ENCODE measurements at places on chromosomes 13 and 19.

- no peak for DNase-seq
Measured at GRCh38 chr19:47615714-47616113, 6.8 kb downstream of the BICRA start.

- DNase-seq: no peak
Measured at GRCh38 chr19:3186160-3186688, 494 bp downstream of the NCLN start.

- no peak for DNase-seq
Measured at GRCh38 chr19:4134351-4134750, 10.4 kb upstream of the MAP2K2 start.

- peak; percentile 21 for DNase-seq
Measured at GRCh38 chr13:67230404-67231288, 510 bp upstream of the PCDH9 start.

- no peak for DNase-seq
Measured at GRCh38 chr13:102191951-102192502, 209.8 kb downstream of the FGF14 start.

- DNase-seq: no peak
Measured at GRCh38 chr19:53555352-53555751, 17.4 kb downstream of the ZNF331 start.

DNA sequence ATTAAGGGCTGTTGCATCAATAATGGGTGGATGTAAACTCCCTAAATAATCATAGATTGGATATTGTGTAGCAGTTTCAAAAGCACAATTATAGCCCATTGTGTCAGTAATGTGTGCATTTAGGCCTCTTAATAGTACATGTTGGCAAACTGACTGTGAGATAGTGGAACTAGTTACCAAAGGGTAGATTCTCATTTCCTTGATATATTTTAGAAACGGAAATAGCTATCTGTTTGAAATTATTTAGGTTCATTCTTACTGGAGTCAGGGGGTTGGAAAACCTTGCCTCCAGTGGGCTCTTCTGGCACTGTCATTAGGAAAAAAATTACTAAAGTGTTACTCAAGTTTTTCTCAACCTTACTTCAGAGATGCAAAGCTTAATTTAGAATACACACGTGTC is 1074.9 kb downstream of the PCDH17 start:
- no peak for DNase-seq

DNA sequence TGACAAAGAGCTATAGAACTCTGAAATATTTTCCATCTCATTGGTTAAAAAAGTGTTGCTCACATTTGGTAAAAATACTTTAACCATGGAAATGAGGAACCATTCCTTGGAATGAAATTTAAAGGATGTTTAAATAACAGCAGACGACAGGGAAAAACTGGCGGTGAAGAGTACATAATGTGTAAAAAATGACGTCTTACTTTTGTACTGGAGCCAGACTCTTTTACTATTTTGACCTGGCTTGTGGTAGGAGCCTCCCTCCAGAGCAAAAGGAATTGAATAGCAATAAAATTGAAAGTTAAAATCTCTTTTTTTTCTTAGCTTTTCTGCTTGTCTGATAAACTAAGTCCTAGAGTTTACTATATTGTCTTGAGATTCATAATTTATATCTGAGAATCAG is 426.2 kb upstream of the KLHL1 start:
- no peak for DNase-seq

- no peak for DNase-seq
Measured at GRCh38 chr19:35666251-35666913, at the start of gene UPK1A. Gene UPK1A (plus strand): TSS chr19:35666517. CDS start chr19:35666813, 296 bp downstream.

GRCh38 chr13:25064396-25064795 is 31.5 kb upstream of the PABPC3 start:
- DNase-seq: no peak

DNA sequence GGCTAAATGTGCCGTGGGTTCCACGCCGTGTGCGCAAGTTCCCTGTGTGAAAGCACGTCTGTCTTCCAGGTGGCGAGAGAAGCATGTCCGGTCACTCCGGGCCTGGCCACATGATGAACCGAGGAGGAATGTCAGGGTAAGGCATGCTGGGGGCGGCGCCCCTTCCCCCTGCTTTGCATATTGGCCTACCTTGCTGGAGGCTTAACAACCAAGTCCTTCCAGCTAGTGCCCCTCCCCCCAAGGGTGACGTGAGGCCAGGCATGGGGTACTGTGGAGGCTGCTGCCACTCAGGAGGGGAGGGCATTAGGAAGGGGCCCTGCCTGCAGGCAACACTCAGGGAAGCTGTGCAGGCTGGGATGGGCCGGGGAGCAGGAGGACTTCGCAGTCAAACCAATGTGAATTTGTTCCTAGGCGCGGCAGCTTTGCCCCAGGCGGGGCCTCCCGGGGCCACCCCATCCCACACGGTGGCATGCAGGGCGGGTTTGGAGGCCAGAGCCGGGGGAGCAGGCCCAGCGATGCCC is 12.5 kb downstream of the MICOS13 start:
- DNase-seq: no peak

DNA sequence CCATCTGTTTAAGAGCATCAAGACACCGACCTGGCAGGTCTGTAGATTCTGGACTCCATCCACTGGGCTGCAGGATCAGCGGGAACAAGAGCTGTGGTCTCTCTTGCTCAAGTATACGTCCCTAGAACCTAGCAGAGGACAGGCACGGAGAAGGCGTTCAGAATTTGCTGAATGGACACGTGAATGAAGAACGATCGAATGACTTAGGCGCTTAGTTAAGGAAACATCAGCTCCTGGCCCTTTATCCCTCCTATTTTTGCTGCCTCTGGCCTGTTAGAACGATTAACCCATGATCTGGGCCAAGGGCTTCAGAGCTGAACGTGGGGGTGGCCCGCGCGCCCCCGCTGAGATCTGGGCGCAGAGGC is 953 bp downstream of the DZIP1 start:
- no peak for DNase-seq

- no peak for DNase-seq
Measured at GRCh38 chr13:38462605-38463004, 113.0 kb downstream of the UFM1 start.

DNA sequence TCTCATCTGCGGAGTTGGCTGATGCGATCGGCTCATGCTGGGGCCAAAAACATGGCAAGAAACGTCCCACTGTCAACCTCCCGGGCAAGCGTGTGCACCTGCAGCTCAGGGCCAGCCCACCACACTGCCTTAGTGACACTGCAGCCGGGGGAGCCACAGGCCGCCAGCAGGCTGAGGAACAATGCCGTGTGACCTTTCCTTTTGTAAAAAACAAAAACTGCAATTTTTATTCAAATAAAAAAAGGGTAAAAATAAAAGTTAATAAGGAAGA is 18.8 kb upstream of the TMEM255B start:
- no peak for DNase-seq

DNA sequence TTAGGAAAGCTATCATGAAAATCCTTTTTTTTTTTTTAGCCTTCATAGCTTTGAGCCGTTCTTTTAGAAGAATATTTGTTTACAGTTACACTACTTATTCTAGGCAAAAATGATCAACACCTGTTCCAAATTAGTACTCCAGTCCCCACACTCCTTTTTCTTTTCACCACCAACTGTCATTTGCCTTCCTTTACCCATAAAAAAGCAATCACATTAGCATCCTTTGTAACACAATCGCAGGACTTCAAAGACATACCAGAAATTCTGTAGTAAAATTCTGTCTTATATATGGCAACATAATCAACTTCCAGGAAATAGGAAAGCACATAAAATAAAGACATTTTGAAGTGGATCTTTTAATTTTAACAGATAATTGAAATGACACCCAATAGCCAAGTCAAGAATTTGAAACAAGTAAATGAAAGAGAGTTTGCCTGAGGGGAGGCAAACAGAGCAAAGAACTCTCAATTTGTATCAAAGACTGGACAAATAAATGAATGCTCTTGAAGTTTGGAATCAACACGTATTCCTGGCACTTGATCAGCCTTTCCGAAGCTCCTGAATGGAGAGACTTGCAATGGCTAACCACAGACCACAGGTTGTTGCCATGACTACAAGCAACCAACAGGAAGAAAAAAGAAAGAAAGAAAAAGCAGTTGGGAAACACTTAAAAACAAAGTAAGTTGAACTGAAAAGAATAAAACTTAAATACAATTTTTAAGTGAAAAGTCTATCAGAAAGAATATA is 206.8 kb downstream of the PCDH9 start:
- no peak for DNase-seq

GRCh38 chr13:102968572-102969228 is 97.5 kb downstream of the SLC10A2 start:
- DNase-seq: no peak

DNA sequence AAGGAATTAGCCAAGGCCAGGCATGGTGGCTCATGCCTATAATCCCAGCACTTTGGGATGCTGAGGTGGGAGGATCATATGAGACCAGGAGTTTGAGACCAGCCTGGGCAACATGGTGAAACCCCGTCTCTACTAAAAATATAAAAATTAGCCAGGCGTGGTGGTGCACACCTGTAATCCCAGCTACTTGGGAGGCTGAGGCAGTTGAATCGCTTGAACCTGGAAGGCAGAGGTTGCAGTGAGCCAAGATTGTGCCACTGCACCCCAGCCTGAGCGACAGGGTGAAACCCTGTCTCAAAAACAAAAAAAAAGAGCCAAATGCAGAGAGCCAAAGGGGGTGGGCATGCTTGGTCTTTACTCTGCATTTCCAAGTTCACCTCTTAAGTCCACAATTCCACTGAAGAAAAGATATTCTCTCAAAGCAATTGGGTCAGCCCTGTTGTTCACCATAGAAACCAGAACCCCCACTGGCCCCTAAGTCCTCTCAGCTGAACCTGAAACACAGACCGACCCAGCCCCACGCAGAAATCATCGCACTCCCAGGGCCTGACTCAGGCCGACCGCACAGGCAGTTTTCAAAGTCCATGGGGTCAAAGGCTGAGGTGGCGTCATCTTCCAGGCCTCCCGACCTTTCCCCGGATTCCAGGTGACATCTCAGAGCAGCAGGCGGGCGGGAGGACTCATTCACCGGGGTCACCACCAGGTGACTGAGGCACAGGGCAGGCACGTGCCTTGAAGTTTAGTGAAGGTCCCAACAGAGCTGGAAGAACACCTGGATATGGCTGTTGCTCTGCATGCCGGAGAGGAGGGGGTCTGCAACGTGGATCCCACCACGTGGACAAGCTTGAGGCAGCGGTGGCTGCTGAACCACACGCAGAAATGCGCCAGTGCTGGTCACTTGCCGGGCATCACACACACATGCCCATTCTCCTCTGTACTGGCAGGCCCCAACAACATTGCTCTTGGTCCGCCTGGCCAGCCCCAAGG is 33.1 kb downstream of the SLC25A42 start:
- DNase-seq: no peak

DNA sequence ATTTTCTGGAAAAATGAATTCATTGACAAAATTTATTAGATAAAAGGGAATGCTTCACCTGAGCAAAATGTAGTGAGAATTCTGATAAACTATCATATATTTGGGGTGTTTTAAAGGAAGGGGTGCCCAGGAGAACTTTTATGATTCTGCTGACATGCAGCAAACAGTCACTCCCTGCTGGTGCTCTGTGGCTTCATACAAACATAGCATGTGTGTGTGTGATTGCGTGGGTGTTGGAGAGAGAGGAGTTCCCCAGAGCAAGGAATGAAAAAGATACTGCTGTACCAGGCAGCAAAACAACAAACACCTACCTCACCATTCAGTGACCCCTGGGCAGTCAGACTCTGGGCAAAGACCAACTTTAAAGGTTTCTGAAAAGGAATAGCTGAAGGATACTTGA is 546.7 kb downstream of the RFC3 start:
- no peak for DNase-seq

DNA sequence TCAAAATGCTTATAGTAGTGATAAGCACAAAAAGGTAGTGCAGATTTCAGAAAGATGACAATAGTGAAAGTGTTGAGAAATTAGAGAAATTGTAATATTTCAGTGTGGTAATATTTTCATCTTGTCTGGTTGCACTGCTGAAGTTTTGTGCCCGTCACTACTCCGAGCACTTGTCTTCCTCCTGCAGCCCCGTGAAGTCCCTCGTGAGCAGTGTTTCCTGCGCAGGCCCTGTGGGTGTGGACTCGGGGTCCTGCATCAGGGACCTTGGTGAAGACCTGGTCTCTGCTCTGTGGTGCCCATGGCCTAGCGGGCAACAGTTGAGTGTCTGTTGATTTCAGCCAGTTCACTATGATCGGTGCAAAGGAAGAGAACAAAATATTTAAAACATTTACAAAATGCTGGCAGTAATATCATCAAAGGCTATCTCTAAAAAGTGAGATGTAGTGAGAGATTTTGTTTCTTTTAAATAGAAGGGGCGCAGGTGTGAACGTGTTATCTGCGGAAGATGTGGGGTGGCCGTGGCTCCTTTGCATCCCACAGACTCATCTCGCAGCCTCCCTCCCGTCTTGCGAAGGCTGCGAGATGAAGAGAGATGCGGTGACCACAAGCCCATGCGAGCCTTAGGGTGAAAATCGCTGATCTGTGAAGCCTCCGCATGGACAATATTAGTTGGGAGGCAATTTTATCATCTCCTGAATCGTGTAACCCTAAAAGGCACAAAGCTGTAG is 27.7 kb upstream of the DCUN1D2 start:
- DNase-seq: no peak

- DNase-seq: no peak
Measured at GRCh38 chr13:34748073-34748472, 194.0 kb upstream of the NBEA start.

DNA sequence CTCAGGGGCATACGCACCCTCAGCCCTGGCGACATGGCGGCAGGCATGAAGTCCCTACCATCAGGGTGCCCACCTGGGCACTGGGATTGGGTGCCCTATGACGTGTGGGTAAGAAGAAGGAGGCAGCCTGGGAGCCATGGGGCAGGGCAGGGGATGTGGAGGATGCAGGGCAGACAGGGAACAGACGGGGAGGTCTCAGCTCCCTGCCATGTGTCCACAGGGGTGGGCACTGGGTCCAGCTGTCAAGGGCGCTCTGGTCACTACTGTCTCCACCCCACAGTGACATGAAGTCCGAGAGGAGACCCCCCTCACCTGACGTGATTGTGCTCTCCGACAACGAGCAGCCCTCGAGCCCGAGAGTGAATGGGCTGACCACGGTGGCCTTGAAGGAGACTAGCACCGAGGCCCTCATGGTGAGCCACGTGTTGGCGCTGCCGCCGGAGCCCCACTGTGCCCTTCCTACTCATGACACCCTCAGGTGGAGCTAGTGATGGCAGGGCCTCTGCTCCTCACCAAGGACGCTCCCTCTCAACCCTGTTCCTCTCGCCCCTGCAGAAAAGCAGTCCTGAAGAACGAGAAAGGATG is 23.2 kb downstream of the TSSK6 start:
- DNase-seq: no peak

- DNase-seq: no peak
Measured at GRCh38 chr13:83248751-83249150, 633.5 kb downstream of the SLITRK1 start.

DNA sequence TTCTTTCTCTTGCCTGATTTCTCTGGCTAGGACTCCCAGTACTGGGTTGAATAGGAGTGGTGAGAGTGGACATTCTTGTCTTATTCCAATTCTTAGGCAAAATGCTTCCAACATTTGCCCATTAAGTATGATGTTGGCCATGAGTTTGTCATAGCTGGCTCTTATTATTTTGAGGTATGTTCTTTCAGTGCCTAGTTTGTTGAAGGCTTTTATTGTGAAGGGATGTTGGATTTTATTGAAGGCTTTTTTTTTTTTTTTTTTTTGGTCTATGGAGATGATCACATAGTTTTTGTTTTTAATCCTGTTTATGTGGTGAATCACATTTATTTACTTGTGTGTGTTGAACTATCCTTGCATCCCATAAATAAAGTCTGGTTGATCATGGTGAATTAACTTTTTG is 19.8 kb downstream of the NHLRC3 start:
- no peak for DNase-seq

- DNase-seq: no peak
Measured at GRCh38 chr13:34696296-34696695, 245.8 kb upstream of the NBEA start.

- DNase-seq: no peak
Measured at GRCh38 chr13:110047496-110047895, 259.5 kb downstream of the COL4A1 start.
